ENCODE measurements at places on chromosomes 3 and 15. TPM values are rescaled to one million over a fixed set of nuclear protein-coding genes. Genes with fewer than 3 reads are reported as not detected.

Gene CTXN2
- total RNA-seq, result 0.05 TPM

DNA sequence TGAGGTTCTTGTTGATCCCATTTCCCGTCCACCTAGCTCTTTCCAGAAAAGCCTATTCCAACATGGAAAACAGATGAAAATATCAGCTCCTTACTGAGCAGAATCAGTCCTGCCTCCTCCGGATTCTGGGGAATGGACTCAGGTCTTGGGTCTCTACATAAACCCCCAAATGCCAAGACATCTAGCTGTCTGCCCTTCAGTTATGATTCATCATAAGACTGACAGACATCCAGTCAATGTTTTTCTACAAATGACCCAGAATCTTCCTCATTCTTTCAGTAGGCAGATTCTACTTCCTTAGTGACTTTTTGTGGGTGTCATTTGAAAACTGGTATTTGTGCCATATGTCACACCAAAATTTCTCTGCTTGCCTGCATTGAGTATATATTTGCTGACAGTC, 103.0 kb upstream of the TGFBR2 start:
- no peak for DNase-seq

GRCh38 chr3:157103280-157103679, 56.7 kb downstream of the CCNL1 start:
- DNase-seq, result no peak

GRCh38 chr3:26202169-26202568, 412.3 kb downstream of the OXSM start:
- no peak for DNase-seq

Gene TIMP4
- total RNA-seq, result 6.1 TPM

- DNase-seq, result peak; percentile 48
Measured at GRCh38 chr15:92809880-92810361, 90.2 kb upstream of the CHD2 start.

DNA sequence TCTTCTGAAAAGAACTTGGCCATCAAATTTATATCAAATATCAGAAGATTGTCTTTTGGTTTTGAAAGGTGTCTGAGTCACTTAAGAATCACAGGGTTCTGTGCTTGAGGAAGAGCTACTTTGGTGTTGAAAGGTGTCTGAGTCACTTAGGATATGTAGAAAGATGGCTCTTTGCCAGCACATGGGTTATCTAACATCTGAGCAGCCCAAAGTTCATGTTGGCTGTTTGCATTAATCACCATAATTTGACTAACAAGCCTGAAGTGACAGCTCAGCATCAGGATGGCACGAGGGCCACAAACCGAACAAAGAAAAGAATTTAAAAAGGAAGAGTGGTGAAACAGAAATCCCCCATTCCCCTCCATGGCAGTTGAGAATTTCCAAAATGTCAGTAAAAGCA, 190.5 kb upstream of the CMC1 start:
- peak; percentile 85 for DNase-seq

Gene PIGX
- total RNA-seq, result 66.8 TPM

Gene SEMA3F
- 3.5 TPM for total RNA-seq

DNA sequence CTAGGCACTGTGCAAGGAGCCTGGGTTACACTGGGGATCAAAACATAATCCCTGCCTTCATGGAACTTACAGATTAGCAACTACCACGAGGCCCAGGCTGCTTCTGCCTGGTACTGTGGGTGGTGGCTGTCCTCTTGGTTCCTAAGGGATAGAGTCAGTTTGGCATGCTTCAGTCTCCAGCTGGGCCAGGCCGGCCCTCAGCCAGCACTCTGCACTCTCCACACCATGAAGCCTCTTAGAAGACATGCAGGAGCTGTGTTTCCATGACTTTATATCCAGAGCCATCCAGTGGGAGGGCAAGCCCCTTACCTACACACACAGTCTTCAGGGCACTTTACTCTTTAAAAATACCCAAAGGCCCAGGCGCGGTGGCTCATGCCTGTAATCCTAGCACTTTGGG, 54.4 kb downstream of the ATP1B3 start:
- DNase-seq, result no peak

DNA sequence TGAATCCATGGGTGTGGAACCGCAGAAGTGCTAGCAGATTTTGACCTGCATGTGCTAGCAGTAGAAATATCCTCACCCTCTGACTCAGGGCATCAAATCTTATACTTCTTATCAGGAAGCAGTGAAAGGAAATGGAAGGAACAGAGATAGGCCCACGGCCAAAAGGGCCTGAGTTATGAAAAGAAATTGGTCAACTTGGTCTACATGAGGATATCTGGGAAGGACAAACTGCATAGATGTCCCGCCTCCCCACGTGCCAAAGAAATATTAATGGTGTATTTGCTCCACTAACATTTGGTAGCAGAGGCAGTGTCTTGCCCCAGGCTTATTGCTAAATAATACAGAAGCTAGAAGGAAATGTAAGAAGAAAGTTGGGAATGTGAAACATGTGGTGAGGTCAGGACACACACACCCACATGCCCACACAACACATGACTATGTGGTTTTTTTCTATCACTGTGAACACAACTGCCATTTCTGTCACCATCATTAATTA, 93.6 kb upstream of the COL8A1 start:
- peak; percentile 88 for DNase-seq

Gene NOP10
- total RNA-seq, result 341 TPM

DNA sequence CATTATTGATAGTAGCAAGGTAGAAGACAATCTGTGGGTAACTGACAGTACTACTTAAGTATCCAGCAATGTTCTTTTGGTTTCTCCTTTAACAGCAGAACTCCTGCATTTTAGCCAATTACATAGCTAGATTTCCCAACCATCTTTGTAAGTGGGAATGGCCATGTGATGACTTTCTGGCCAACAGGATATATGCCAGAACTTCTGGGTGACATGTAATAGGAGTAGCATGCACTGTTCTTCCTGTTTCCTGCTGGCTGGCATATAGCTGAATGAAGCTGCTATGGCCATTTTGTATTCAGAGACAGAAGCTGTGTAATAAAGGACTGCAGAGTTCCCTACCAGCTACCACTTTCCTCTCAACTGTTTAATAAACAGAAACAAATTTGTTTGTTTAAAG, 18.0 kb downstream of the SPICE1 start:
- DNase-seq, result no peak
